Naive thymus-derived CD4-positive, alpha-beta T cell (primary cell): ENCODE measurements at places on chromosomes 1 and 21. TPM values are rescaled to one million over a fixed set of nuclear protein-coding genes. Genes with fewer than 3 reads are reported as not detected.

Gene WNT2B
- total RNA-seq = 0.59 TPM

Gene SH2D2A
- total RNA-seq = 54.3 TPM

Gene PRDM16
- 0.05 TPM for total RNA-seq

Gene MYBPHL
- not detected for total RNA-seq

Gene LY9
- 105 TPM for total RNA-seq

Gene SYT11
- total RNA-seq = 1.4 TPM

Gene DNAJC16
- 29.3 TPM for total RNA-seq

Gene AHDC1
- 21.3 TPM for total RNA-seq

Gene CXADR
- total RNA-seq = 0.20 and 0.51 TPM in 2 replicates

Gene ODF2L
- total RNA-seq = 55.6 TPM

Gene PLD5
- not detected for total RNA-seq

Gene ABCD3
- total RNA-seq = 31.2 TPM

Gene CHI3L1
- not detected for total RNA-seq

Gene PYHIN1
- 40.3 TPM for total RNA-seq

Gene TAS1R1
- not detected for total RNA-seq

Gene SPRR1B
- total RNA-seq = not detected

Gene CACHD1
- total RNA-seq = 3.4 TPM

Gene SPRR2E
- not detected for total RNA-seq

Gene RIT1
- 83.9 TPM for total RNA-seq

Gene CDK11A
- 198 TPM for total RNA-seq

Gene FABP3
- total RNA-seq = not detected

Gene C1orf53
- total RNA-seq = not detected in 2 replicates

Gene RNF186
- not detected for total RNA-seq

Gene MYOG
- total RNA-seq = not detected

Gene TNFSF4
- total RNA-seq = 1.9 TPM

Gene TSTD1
- 75.8 TPM for total RNA-seq

Gene LIPI
- total RNA-seq = not detected in 2 replicates
